ENCODE measurements at places on chromosomes 16 and 17. TPM values are rescaled to one million over a fixed set of nuclear protein-coding genes. Genes with fewer than 3 reads are reported as not detected.

Gene PRKCB
- total RNA-seq, result 0.15 TPM

Gene ACAP1
- 3.7 TPM for total RNA-seq

Gene ABCC6
- 0.99 TPM for total RNA-seq

Gene HEXIM1
- 44.6 TPM for total RNA-seq

Measured in A549 treated with Hydrocortisone at 1 μM for 4 hours (cell line).